M059J (cell line): ENCODE measurements at places on chromosomes 4 and X. TPM values are rescaled to one million over a fixed set of nuclear protein-coding genes. Genes with fewer than 3 reads are reported as not detected.

The ERAS gene
- total RNA-seq, result not detected in 2 replicates

The SULT1B1 gene
- total RNA-seq, result not detected in 2 replicates

The SOD3 gene
- 14.6 and 22.7 TPM in 2 replicates for total RNA-seq

The PRRG3 gene
- total RNA-seq, result not detected in 2 replicates

The GPR78 gene
- 0.07 TPM in 1 of 2 replicates, not detected in the other for total RNA-seq

The ART3 gene
- not detected in 2 replicates for total RNA-seq

The PLAC1 gene
- total RNA-seq, result 0.37 TPM in 1 of 2 replicates, not detected in the other

The SLAIN2 gene
- 82.8 and 109 TPM in 2 replicates for total RNA-seq

The DAPP1 gene
- 0.49 and 0.76 TPM in 2 replicates for total RNA-seq

The GSPT2 gene
- 8.3 and 8.8 TPM in 2 replicates for total RNA-seq
